ENCODE measurements at places on chromosomes 4 and X. TPM values are rescaled to one million over a fixed set of nuclear protein-coding genes. Genes with fewer than 3 reads are reported as not detected.

GRCh38 chrX:121256647-121257046 is 209.2 kb downstream of the GLUD2 start:
- no peaks in the 10 kb centered on the region for H3K27me3 ChIP-seq
- no peak overlapping the region for H3K4me3 ChIP-seq
- H3K4me1 ChIP-seq: no peaks in the 10 kb centered on the region
- DNase-seq: no peak
- H3K27ac ChIP-seq: no peak overlapping the region

DNA sequence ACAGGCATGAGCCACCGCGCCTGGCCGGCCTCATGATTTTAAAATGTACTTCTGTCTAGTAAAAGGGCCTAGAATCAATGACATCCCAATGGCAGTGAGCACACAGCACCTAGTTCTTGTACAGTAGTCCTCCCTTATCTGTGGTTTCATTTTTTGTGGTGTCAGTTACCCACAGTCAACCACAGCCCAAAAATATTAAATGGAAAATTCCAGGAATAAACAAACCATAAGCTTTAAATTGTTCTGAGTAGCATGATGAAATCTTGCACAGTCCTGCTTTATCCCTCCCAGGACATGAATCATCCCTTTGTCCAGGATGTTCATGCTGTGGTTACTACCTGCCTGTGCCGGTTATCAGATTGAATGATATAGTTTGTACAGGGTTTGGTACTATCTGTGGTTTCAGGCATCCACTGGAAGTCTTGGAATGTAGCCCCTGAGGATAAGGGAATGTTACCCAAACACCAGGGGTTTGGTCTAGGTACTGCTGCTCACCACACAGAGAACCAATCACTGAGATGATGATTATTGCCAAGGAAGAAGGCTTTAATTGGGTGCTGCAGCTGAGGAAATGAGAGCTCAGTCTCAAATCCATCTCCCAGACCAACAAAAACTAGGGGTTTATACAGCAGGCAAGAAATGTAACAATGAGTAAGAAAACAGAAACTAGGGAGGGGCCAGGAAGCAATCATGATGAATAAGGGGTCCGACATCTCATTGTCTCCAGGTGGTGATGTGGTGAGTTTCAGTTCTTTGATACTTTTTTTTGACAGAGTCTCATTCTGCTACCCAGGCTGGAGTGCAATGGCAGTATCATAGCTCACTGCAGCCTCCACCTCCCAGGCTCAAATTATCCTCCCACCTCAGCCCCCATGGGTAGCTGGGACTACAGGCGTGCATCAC is 16.2 kb upstream of the FHL1 start:
- no peaks in the 10 kb centered on the region for H3K4me1 ChIP-seq
- no peak for DNase-seq
- H3K4me3 ChIP-seq: no peak overlapping the region
- peaks cover 2% of the 10 kb centered on the region for H3K27me3 ChIP-seq
- H3K27ac ChIP-seq: no peak overlapping the region
- H3K36me3 ChIP-seq: no peaks in the 10 kb centered on the region

- H3K27me3 ChIP-seq: no peaks in the 10 kb centered on the region
- peaks cover 10% of the 10 kb centered on the region for H3K4me1 ChIP-seq
- peak overlapping the region; percentile 95 for H3K27ac ChIP-seq
- peak overlapping the region; percentile 93 for H3K4me3 ChIP-seq
These were observed 755 bp downstream of the KLHL8 start for GRCh38 chr4:87219632-87220093.

DNA sequence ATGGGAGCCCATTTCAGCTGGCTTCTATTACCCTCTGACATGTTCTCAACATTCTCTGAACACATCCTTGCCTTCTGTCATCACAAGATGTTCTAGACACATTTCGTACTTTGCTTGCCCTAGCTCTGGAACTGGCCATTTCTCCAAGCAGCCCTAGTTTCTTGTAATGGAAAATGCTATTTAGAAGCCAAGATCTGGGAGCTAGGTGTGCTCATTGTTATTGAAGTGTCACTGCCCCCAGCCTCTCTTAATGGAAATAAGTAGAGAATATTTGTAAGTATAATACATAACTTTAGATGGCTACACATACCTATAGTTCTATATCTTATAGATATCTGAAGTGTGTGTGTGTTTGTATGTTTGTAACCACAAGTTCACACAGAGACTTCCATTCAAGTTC is 6.9 kb downstream of the MRFAP1L1 start:
- no peaks in the 10 kb centered on the region for H3K27me3 ChIP-seq
- H3K36me3 ChIP-seq: peaks cover 12% of the 10 kb centered on the region
- H3K4me1 ChIP-seq: peaks cover 6% of the 10 kb centered on the region
- no peak for DNase-seq

The SHISA3 gene
- total RNA-seq: 1.9 TPM

The CT55 gene
- 0.10 TPM for total RNA-seq

GRCh38 chr4:163901319-163901718 is 406.8 kb downstream of the TMA16 start:
- no peak for DNase-seq
- H3K27me3 ChIP-seq: no peaks in the 10 kb centered on the region
- H3K27ac ChIP-seq: no peak overlapping the region
- no peaks in the 10 kb centered on the region for H3K4me1 ChIP-seq
- H3K36me3 ChIP-seq: no peaks in the 10 kb centered on the region

DNA sequence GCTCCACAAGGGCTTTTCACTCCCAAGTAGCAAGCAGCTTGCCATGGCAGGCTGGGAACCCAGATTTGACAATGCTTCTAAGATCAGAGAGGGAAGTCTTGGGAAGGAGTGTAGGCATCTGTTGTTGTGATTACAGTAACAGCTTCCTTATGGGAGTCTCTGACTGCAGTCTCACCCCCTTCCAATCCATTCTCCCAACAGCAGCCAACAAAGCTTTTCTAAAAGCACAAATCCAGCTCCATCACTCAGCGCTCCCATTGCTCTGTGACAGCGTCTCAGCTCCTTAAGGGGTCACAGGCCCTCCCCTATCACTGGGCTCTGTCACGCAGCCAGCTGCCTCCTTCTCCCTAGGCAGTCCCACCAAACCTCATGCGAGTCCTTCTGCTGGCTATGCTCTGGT is 7.1 kb downstream of the IGFBP7 start:
- no peak for DNase-seq
- H3K4me1 ChIP-seq: peaks cover 13% of the 10 kb centered on the region
- no peak overlapping the region for H3K4me3 ChIP-seq
- no peaks in the 10 kb centered on the region for H3K36me3 ChIP-seq
- H3K27me3 ChIP-seq: no peaks in the 10 kb centered on the region
- peak overlapping the region; percentile 73 for H3K27ac ChIP-seq

- H3K4me1 ChIP-seq: no peaks in the 10 kb centered on the region
- H3K36me3 ChIP-seq: no peaks in the 10 kb centered on the region
- no peaks in the 10 kb centered on the region for H3K27me3 ChIP-seq
- no peak overlapping the region for H3K4me3 ChIP-seq
- no peak overlapping the region for H3K27ac ChIP-seq
- DNase-seq: no peak
These were observed 78.9 kb downstream of the UGT8 start for GRCh38 chr4:114677346-114677979.

- H3K4me3 ChIP-seq: peak overlapping the region; percentile 81
- DNase-seq: no peak
- H3K27ac ChIP-seq: no peak overlapping the region
- H3K36me3 ChIP-seq: no peaks in the 10 kb centered on the region
These were observed 653 bp downstream of the PLA2G12A start for GRCh38 chr4:109729117-109729717.

- H3K4me1 ChIP-seq: peaks cover under 1% of the 10 kb centered on the region
- DNase-seq: no peak
- no peak overlapping the region for H3K27ac ChIP-seq
- H3K27me3 ChIP-seq: peaks cover 5% of the 10 kb centered on the region
These were observed 44.9 kb upstream of the FAM47C start for GRCh38 chrX:36963069-36963808.

The FRAS1 gene
- 22.0 TPM for total RNA-seq

The POF1B gene
- 0.17 TPM for total RNA-seq

The HMX1 gene
- total RNA-seq: 0.69 TPM

- H3K27ac ChIP-seq: no peak overlapping the region
- H3K36me3 ChIP-seq: no peaks in the 10 kb centered on the region
- no peaks in the 10 kb centered on the region for H3K27me3 ChIP-seq
- peaks cover 5% of the 10 kb centered on the region for H3K4me1 ChIP-seq
These were observed 42.3 kb downstream of the ATRX start for GRCh38 chrX:77743720-77744119.

DNA sequence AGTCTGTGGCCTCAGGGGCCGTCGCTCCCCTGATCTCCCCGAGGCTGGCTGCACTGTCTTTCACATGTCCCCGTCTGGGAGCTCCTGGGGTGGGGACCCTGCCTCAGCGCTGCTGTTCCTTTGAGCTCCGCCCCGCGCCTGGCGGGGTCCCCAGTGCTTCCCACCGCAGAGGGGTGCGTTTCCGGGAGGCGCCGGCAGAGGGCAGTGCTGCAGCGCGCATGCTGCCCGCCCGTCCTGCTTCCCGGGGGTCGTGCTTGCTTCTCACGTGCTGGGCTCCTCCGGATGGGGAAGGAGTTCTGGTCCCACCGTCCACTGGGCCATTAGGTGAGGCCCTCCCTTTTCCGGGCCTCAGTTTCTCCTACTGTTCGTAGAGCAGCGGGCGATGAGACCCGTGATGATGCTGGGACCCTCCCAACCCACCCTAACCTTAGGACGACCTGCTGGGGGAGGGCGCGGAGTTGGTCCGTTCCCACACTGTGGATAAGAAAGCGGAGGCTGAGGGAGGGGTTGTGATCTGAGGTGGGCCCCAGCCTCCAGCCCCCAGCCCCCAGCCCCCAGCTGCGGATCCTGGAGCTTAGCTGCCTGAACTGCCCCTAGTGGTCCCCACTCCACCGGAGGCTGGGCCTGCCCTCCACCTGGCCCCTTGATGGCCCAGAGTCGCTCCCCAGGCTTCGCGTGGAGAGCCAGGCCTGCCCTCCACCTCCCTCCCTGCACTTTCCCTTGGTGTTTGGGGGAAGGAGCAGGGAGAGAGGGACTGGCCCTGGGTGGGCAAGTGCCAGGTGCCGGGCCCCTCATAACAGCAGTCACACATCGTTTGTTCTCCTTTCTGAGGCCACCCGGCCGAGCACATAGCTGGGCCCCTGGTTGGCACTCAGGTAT is 15.3 kb downstream of the CPZ start:
- peaks cover 6% of the 10 kb centered on the region for H3K27me3 ChIP-seq
- no peaks in the 10 kb centered on the region for H3K36me3 ChIP-seq
- no peak overlapping the region for H3K27ac ChIP-seq
- no peak for DNase-seq
- H3K4me3 ChIP-seq: no peak overlapping the region

GRCh38 chr4:74449571-74450297 is 4.8 kb downstream of the AREG start:
- no peak overlapping the region for H3K4me3 ChIP-seq
- H3K4me1 ChIP-seq: peaks cover 7% of the 10 kb centered on the region
- DNase-seq: no peak
- peaks cover 7% of the 10 kb centered on the region for H3K27me3 ChIP-seq
- H3K27ac ChIP-seq: no peak overlapping the region

DNA sequence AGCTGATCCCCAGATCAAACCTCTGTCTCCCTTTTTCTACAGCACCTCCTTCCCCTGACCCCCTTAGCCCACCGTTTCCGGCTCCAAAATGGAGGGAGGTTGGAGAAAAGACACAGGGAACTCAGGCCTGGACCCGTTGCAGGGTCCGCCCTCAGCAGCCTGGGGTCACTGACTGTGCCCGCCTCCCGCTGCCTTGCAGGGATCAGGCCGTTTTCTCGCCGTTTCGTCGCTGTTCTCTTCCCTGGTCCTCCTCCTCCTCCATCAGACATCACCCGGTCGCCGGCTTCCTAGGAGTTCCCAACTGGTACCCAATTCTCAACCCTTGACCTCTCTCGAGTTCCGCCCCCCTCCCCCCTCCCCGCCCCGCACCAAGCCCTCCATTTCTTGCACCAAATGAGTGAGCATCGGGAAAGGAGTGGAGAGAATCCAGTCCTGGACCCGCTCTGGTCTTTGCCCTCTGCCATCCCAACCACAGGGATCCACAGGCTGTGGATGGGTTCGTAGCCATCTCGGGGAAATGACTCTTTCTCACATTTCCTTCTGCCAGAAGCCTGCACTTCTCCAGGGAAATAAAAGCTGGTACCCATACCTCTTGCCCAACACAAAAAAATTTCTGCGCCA is 493 bp downstream of the TCEAL5 start:
- DNase-seq: no peak
- H3K27ac ChIP-seq: peak overlapping the region; percentile 45
- no peaks in the 10 kb centered on the region for H3K4me1 ChIP-seq
- peak overlapping the region; percentile 60 for H3K4me3 ChIP-seq
- no peaks in the 10 kb centered on the region for H3K36me3 ChIP-seq

GRCh38 chrX:11239230-11239629 is 54.0 kb upstream of the AMELX start:
- no peak for DNase-seq
- no peaks in the 10 kb centered on the region for H3K36me3 ChIP-seq
- H3K27ac ChIP-seq: no peak overlapping the region
- H3K27me3 ChIP-seq: no peaks in the 10 kb centered on the region
- H3K4me1 ChIP-seq: no peaks in the 10 kb centered on the region
- H3K4me3 ChIP-seq: no peak overlapping the region

DNA sequence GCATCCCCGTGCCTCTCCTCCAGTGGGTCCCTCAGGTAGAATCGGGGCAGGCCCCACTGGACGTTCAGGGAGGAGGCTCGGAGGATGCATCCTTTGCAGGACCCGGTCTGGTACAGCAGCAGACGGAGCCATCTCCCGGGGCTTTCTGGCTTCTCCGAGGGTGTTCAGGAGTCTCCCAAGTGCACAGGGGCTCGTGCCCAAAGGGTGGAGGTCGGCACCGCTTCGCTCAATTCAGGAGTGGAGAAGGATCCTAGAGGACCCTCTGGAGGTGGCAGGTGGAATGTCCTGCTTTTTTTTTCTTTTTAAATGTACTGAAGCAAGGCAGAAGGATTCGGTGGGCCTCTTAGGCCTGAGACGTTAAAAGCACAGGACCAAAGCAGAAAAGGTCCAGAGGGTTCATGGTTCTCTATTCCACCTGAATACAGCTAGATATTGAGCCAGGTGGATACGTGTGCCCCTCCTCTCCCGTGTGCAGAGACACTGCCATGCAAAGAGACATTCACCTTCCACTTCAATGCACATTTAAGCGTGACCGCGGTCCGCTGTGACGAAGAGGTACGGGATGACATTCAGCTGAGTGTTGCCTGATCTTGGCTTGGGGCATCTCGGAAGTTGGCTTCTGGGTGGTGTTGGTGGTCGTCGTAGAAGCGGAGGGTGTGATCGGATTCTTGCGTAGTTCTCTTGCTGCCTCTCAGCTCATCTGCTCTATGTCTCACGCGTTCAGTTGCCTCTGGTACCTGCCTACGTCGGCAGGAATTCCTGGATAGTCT is 281.2 kb upstream of the AGTR2 start:
- H3K27ac ChIP-seq: no peak overlapping the region
- H3K36me3 ChIP-seq: no peaks in the 10 kb centered on the region
- DNase-seq: no peak
- no peaks in the 10 kb centered on the region for H3K27me3 ChIP-seq

All from spinal cord (tissue), 10 donors.